ENCODE measurements at places on chromosomes 12 and 14.

GRCh38 chr12:121214166-121214777 lies 4.3 kb downstream of the P2RX4 start:
- DNase-seq, result no peak

- no peak for DNase-seq
Observed at GRCh38 chr12:99383258-99383657, 264.3 kb upstream of the GARIN6 start.

DNA sequence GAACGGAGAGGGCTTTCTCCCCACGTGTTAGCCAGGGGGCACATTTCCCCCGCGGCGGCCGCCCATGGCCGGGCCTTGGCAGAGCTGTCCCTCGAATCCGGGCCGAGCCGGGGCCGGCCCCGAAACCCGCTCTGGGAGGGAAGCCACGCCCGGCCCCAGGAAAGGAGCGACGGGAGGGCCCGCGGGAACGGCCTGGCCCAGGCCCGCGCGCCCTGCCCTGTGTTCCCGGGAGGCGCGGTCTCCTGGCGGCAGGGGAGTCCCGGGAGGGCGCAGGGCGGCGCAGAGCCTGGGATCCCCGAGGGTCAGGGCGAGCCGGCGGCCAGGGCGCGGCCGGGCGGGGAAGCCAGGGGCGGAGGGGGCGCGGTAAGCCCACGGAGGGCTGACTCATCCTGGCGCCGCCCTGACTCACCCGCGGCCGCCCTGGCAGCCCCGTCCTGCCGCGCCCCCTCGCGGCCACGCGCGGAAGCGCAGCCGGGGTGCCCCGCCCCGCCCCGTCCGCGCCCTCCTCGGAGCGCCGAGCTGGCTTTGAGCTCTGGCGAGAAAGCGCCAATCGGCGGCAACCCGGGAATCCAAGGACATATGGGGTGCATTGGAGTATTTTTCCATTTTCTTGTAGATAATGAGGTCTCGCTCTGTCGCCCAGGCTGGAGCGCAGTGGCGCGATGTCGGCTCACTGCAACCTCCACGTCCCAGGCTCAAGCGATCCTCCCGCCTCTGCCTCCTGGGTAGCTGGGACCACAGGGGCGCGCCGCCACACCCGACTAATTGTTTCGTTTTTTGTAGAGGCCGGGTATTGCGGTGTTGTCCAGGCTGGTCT lies 31.8 kb upstream of the PLEKHG6 start:
- DNase-seq, result peak; percentile 88

DNA sequence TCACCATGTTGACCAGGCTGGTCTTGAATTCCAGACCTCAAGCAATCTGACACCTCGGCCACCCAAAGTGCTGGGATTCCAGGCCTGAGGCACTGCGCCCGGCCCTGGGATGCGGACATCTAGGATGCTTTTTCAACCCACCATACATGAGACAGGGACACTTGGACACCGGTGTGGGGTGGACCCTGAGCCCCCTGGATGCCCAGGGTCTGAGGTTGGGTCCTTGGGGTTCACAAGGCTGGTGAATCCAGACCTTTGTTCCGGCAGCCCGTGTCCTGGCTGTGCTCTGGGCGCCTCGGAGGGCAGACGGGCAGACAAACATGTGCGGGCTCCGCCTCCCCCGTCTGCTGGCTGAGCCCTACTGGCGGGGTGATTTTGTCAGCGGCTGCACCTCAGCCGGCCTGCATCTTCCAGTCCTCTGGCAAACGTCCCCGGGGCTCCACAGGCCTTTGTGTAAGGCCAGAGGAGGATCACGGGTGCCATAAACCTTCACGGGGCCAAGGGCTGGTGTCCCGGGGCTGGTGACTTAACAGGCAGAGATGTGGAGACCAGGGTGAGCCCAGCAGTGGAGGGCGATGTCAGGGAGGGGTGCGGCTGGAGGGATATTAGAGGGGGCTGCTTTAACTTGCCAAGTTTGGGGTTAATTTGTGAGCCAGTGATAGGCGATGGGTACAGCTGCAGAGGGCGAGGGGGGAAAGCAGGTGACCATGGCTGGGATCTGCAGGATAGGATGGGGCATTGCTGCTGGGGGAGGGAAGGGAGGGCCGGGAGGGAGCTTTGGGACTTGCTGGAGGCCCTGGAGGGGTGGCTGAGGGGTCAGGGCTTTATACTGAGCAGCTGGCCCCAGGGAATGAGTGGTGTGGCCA lies 5.8 kb downstream of the ASPG start:
- no peak for DNase-seq

- DNase-seq, result no peak
Observed at GRCh38 chr14:42023452-42023851, 416.8 kb downstream of the LRFN5 start.

DNA sequence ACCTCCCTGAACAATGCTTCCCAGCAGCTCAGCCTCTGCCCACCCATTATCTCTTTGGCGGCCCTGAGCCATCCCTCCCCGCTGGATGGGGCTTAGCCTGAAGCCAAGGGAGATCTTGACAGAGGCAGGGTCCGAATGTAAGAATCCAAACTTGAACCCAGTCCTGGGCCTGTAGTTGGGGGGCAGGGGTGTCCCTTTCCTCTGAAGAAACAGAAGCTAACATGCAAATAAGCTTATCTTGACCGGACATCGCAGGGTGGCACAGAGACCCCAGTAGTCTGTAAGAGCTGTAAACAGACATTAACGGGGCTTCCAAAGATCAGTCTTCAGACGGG lies 6.0 kb downstream of the DLK1 start:
- DNase-seq, result no peak

- DNase-seq, result no peak
Observed at GRCh38 chr12:6301721-6302120, 8.8 kb upstream of the PLEKHG6 start.

- no peak for DNase-seq
Observed at GRCh38 chr14:68137704-68138619, 318.4 kb downstream of the RAD51B start.

GRCh38 chr14:88196925-88197324 lies 126.1 kb downstream of the KCNK10 start:
- DNase-seq, result no peak

DNA sequence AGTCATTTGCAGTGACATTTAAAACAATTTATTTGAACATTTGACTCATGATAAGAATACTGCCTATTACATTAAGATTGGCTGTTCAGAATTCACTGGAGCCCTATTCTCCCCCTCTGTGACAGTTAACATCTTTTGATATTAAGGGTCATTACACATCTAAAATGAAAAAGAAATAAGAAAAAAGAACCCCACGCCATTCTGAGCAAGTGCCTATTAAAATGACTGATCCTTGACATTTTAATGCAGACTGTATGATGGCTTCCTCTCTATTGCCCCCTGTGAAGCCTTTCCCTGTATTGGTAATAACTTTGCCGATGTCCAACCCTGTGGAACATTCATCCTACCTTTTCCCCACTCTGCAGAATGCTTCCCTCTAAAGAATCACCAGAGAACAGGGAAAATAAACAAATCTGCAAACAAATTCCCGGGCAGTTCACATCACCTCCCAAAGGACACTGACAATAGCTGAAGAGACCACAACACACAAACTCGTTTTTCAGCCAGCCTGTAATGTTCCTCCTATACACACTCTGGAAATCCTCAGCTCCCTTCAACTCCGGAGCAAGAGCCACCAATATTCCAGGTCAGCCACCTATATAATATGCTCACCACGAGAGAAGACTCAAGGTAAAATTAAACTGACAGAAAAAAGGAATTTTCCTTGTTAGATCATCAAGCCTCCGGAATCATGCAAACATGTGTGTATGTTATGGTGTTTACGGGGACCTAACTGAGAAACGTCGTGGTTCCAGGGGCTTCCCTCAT lies 2.1 kb downstream of the NIN start:
- DNase-seq, result no peak

DNA sequence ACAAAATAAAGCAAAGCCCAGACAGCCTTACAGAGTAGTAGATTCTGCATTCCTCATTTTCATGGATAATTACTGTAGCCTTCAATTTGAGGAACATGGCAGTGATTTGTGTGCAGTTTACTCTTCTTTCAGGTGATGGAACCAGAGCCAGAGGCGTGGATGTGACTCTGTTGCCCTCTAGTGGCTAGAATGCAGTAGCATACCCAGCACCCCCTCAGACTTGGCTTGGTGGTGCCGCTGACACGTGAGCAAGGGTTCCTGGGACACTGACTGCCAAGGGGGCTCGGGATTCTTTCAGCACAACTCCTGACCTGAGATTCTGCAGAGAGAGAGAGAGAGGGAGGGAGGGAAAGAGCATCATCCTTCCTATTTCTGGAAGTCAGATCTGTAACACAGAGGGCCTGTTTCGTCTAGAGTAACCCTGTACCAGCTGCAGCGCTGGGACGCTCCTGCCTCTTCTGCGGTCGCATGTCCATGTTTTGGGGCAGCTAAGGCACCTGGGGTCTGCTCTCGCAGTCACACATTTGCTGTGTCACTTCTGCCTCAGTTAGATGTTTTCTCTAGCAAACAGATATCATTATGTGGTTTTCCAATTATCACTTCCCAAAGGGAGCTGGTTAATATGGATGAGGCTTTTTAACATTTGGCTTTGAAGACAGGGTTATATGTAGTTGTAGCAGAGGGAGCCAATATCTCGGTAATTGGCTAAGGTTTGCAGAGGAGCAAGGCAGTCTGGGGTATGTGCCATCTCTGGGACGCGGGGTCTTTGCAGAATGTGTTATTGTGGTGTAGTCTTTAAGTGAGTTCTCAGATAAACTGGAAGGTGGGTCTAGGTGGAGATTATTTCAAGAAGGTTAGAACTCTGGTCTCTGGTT lies 428.1 kb downstream of the NRXN3 start:
- DNase-seq, result peak; percentile 21

DNA sequence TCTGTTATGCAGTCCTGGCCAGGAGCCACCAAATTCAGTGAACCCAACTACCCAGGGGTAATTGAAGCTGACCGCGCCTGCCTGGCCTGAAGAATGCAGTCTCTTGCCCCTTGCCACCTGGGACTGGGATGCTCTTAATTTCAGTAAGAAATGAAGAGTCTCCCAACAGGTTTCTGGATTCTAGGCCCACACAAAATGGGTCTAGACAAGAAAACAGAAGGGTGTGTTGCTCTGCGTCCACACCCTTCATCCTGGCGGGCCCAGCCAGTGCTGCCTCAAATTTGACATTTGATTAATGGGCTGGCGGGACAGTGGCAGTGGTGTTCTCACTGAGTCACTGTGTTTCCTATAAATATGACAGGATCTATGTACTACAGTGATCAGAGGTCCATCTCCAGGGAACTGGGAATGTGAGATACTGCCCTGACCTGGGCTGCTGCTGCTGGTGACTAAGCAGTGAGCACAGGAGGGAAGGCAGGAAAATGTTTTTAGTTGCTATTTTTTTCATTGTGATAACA lies 6.5 kb downstream of the TMEM253 start:
- DNase-seq, result no peak

DNA sequence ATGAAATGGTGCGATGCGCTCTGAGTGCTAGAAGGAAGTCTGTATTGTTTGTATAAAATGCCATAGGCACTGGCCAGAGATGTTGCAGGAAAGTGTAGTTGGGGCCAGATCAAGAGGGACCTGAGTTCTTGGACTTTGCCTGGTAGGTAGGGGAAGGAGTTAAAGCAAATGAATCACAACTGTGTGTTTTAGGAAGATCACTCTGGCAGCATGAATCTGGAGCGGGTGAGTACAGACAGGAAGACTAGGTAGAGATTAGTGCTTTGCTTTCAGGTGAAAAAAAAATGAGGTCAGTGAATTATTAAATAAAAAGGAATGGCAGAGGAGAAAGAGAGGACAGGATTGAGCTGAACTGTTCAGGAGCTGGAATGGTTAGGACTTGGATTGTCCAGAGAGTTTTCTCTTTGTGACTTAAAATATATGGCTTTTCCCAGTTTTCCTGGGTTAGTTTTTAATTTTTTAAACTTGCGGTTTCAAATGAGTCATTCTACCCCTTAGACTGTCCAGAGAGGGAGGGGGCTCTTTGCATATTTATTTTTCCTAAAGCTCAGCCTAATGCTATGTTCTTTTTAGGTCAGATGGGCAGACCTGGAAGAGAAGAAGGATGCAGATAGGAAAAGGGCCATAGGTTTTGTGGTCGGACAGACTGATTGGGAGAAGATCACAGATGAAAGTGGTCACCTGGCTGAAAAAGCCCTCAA lies 41.1 kb downstream of the PROX2 start:
- DNase-seq, result no peak

GRCh38 chr12:27922531-27923139 lies 49.9 kb downstream of the PTHLH start:
- no peak for DNase-seq

- no peak for DNase-seq
Observed at GRCh38 chr12:126359216-126359615, 1294.0 kb downstream of the AACS start.

GRCh38 chr12:9763025-9763424 lies 2.3 kb upstream of the CD69 start:
- no peak for DNase-seq

- no peak for DNase-seq
Observed at GRCh38 chr12:105899589-105899988, 239.2 kb downstream of the NUAK1 start.

DNA sequence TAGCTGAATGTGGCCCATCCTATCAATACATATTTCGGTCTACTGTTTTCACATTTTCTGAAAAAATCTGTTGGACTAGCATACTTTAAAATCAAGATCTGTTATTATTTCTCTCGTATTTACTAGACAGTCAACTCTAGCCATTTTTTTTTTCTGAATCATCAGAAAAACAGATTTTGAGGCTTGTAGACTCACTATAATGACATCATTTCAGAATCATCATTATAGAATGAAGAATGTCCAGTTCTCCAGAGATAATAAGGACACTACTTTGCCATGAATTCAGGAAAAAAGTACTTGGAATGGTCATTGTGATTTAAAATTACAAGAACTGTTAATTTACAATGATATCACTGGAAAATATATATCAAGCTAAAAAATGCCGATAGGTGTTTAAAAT lies 589.8 kb downstream of the KCNH5 start:
- no peak for DNase-seq

- DNase-seq, result peak; percentile 41
Observed at GRCh38 chr12:124321040-124321481, 26.2 kb downstream of the RFLNA start.

DNA sequence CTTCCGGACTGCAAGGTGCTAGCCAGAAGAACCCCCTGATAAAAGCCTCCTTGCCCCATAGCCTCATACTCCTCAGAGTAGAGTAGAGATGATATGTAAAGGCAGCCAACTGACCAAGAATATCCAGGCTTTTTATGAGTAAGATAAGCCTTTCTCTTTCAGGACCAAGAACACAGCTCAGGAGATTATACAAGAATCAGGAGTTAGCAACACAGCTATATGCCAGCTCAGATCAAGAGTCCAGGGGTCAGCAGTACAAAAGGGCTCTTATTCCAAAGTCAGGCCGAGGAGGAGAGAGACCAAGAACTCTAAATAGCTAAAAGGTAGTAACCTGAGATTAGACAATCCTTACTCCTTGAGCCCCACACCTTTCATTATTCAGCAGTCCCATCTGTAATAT lies 135.3 kb downstream of the BTG1 start:
- no peak for DNase-seq

GRCh38 chr14:58736606-58737005 lies 98.8 kb downstream of the DACT1 start:
- DNase-seq, result no peak

- DNase-seq, result no peak
Observed at GRCh38 chr12:76190299-76190698, 105.8 kb upstream of the NAP1L1 start.

GRCh38 chr12:117236456-117237001 lies 46.3 kb upstream of the FBXO21 start:
- DNase-seq, result peak; percentile 74

All from stimulated activated CD4-positive, alpha-beta T cell treated with anti-CD3 and anti-CD28 coated beads, Interleukin-4, amount 100 ng/mL, for 4 hours (primary cell).